ENCODE measurements at places on chromosomes 5 and 9.

GRCh38 chr5:179276838-179277395, 68.3 kb downstream of the ADAMTS2 start:
- DNase-seq: no peak

- no peak for DNase-seq
Measured at GRCh38 chr5:81638471-81638870, 112.4 kb downstream of the SSBP2 start.

DNA sequence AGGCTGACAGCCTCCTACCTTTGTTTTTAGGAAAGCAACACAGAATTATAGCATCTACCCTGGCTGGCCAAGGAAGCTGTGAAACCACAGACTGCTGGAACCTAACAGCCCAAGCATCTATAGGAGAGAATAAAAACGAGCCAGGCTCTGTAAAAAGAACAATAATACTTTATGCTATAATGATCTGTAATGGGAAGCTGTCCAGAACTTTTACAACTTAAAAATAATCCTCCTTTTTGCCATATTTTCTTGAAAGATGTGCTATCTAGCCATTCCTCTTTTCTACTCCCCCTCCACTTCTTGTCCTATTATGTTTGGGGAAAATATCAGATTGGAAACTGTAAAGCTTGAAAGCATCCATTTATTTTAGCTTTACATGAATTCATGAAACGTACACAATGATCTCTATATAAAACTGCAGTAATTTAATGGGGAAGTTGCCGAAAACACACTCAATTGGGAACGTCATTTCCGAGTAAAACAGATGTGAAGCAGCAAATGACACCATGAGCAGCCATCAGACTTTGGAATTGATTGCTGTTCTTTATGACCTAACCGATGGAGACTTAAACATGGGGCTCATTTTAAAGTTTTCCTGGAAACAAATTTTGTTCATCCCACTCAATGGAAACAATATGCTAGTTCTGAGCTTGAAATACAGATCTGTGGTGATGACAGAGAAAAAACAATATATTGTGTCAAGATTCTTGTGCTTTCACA, 450.3 kb upstream of the CLINT1 start:
- DNase-seq: no peak

DNA sequence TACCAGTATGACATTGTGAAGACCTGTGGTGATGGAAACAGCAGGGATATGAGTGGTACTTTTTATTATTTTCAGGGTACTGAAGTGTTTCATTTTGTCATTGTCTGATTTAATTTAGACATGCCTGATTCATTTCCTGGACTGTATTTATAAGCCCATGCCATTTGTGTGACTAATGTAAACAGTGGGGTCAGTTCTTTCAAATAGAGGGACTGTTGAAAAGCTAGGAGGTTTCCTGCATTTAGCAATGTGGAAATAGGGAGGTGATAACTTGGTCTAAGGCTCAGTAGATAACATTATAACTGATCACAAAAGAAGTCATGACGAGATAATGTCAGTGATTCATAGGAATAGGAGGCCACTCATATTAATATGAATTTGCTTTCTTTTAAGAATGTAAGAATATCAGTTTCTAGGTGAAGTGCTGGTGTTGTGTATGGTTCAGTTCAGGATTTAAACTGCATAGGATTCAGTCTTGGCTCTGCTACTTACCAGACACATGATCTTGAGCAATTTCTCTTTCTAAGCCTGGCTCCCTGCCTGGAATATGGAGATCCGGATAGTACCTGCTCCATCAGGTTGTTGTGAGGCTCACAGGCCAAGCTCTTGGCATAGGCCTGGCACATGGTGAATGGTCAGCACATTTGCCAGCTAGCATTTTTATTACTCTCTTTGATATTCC, 7.5 kb downstream of the RASGRF2 start:
- DNase-seq: no peak

DNA sequence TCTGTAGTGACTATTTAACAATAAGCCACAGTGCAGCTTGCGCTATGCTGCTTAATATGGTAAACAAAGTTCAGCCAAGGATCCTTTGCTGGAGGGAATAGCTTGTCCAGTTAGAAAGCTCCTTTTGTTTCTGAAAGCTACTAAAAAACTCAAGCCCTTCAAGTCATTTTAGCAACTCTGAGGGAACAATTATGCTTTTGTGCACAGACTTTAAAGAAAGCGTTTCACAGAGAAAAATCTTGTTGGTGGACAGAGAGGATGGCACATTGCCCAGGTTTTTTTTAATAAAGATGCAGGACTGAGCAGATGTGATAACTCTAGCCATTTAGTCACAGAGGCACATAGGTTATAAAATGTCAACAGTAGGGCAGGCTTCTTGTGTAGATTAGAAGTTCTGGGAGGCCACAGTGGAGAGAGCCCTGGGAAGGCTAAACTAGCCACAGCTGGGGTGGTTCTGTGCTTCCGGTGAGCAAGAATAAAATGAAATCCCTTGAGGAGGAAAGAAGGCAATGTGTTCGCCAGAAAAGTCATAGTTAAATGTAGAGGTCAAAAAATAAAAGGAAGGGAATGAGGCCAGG, 63.4 kb downstream of the ALDH7A1 start:
- no peak for DNase-seq

DNA sequence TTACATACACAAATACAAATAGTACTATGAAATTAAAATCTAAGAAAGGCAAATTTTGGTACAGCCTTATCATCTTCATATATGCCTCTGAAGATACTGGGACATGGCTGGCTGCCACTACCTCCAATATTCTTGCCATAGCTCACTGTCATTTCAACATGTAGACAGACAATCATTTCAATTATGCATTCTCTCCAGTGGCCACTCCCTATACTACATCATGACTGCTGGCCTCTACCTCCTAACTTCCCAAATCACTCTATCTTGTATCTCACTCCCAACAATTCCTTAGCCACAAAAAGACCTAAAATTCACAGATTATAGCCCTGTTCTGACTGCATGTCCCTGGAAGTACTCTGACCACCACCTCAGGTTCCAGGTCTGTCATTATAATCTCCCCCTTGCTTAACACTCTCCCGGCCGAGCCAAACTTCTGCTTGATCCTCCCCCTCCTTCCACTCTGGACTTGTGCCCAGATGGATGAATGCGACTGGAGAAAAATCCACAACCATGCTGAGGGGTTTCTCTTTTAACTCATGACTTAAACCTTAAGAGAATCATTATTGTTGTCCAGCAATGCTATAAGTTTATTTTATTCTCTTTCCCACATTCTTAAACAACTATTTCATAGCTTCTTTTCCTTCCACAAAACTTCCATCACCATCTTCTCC, 225.3 kb upstream of the TLE4 start:
- no peak for DNase-seq

- DNase-seq: no peak
Measured at GRCh38 chr5:143886651-143887638, 75.0 kb downstream of the HMHB1 start.

- no peak for DNase-seq
Measured at GRCh38 chr9:125536167-125536772, 170.7 kb downstream of the MAPKAP1 start.

All from naive thymus-derived CD8-positive, alpha-beta T cell (primary cell).